ENCODE measurements at places on chromosomes 12 and 14.

- DNase-seq, result no peak
Observed at GRCh38 chr14:34232790-34233189, 229.2 kb downstream of the SPTSSA start.

- DNase-seq, result no peak
Observed at GRCh38 chr12:124938587-124938986, 24.1 kb upstream of the UBC start.

GRCh38 chr14:30621354-30621939, 672 bp upstream of the SCFD1 start:
- DNase-seq, result no peak

GRCh38 chr12:73321776-73322175, 1049.6 kb downstream of the TRHDE start:
- DNase-seq, result no peak

GRCh38 chr12:6607751-6608591, 792 bp upstream of the CHD4 start:
- no peak for DNase-seq

DNA sequence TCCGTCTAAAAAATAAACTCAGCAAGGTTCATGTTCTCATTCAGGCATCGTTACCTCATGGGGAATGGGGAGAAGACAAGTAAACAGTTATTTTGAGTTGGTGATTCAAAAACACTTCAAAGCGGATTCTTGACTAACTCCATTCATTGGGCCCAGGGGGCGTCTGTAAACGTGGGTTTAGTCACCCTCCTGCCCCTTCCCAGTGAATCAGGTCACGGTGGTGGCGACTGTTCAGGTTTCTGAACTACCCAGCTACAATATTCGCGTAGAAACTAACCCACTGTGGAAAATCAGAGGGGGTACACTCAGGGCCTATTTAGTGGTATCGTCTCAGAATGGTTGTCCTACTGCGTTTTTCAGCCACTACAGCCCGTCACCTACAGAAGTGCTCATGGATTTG, 15.2 kb downstream of the OR6S1 start:
- DNase-seq, result no peak

DNA sequence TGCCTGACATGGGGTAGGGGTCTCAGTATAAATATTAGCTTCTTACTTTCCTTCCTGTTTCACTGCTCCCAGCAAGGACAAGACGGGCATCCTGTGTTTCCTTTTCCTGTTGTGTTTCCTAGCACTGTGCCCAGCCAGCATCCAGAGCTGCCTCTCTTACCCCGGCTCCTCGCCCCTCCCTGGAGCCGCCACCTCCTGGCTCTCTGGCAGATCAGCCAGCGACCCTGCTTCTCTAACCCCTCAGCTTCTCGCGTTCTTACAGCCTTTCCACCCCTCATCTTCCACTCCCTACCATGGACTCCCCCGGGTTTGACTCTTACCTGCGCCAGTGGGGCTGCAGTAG, 17.8 kb downstream of the HDAC7 start:
- DNase-seq, result no peak

- DNase-seq, result no peak
Observed at GRCh38 chr12:67382241-67382871, 113.2 kb downstream of the CAND1 start.

Data from smooth muscle cell of the brain vasculature (primary cell).